ENCODE measurements at places on chromosomes 13 and 19.

- no peak for DNase-seq
These were observed 123.9 kb upstream of the VSTM2B start for GRCh38 chr19:29401712-29402421.

DNA sequence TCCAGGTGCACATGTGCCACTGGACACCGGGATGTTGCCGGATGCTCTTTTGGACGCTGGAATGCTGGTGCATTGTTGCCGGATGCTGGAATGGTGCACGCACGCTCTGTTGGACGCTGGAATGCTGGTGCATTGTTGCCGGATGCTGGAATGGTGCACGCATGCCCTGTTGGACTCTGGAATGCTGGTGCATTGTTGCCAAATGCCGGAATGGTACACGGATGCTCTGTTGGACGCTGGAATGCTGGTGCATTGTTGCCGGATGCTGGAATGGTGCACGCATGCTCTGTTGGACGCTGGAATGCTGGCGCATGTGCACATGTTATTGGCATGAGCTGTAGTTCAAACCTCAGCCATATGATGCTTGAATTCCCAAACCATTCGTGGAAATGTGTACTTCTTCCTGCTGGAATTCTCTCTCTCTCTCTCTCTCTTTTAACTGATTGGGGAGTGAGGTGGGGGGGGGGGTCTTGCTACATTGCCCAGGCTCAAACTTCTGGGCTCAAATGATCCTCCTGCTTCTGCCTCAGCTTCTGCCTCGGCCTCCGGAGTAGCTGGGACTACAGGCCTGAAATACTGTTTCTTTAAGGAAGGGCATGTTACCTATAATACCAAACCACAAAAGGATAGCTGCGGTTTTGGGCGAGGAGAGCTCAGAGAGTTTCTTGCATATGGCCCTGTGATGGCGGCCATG lies 1.2 kb upstream of the MCF2L start:
- no peak for DNase-seq

DNA sequence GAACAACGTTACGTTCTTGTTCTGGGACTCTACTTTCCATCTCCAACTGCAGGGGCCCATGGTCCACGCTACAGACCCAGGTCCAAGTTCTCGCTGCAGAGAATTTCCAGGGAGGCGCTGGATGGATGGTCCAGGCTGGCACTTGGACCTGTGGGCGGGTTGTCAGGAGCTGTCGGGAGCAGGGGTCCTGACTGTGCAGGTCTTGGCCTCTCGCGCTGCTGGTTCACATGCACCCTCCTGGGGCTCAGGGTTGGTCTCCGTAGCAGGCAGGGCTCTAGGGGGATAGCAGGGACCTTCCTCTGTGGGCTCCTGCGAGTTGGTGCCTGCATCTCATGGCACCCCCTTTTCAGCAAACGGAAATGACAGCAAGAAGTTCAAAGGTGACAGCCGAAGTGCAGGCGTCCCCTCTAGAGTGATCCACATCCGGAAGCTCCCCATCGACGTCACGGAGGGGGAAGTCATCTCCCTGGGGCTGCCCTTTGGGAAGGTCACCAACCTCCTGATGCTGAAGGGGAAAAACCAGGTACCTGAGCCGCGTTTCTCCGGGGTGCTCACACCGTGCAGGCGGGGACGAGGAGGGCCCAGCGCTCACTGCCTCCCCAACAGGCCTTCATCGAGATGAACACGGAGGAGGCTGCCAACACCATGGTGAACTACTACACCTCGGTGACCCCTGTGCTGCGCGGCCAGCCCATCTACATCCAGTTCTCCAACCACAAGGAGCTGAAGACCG lies 6.6 kb downstream of the PTBP1 start:
- no peak for DNase-seq

- no peak for DNase-seq
These were observed 23.5 kb downstream of the RHPN2 start for GRCh38 chr19:33040994-33041827.

- DNase-seq, result no peak
These were observed 11.9 kb upstream of the SULT2B1 start for GRCh38 chr19:48540110-48540509.

DNA sequence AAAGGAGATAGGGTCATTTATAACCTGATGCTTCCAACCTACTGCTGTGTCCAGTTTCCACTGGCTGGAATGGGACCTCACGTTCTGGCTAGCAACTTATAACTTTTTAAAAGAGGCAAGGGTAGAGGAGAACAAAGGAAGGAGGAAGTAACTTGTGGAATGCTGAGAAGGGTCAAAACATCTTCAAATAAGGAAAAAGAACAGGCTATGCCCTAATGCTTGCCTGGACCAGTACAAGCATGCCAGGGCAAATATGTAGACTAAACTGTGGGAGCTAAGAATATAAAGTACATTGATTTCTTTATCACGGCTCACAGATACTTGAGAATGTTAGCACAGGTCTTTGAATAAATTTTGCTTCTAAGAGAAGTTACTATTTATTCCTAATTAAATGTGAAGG lies 1.5 kb upstream of the ZNF561 start:
- no peak for DNase-seq

DNA sequence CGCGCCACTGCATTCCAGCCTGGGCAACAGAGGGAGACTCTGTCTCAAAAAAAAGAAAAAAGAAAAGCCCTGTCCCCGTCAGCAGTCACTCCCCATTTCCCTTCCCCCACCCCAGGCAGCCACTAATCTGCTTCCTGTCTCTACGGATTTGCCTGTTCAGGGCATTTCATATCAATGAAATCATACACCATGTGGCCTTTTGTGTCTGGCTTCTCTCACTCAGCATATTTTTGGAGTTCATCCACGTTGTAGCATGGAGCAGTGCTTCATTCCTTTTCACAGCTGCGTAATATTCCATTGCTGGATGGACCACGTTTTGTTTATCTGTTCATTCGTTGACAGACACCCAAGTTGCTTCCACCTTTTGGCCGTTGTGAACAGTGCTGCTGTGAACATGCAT lies 36.1 kb upstream of the KLF2 start:
- no peak for DNase-seq

DNA sequence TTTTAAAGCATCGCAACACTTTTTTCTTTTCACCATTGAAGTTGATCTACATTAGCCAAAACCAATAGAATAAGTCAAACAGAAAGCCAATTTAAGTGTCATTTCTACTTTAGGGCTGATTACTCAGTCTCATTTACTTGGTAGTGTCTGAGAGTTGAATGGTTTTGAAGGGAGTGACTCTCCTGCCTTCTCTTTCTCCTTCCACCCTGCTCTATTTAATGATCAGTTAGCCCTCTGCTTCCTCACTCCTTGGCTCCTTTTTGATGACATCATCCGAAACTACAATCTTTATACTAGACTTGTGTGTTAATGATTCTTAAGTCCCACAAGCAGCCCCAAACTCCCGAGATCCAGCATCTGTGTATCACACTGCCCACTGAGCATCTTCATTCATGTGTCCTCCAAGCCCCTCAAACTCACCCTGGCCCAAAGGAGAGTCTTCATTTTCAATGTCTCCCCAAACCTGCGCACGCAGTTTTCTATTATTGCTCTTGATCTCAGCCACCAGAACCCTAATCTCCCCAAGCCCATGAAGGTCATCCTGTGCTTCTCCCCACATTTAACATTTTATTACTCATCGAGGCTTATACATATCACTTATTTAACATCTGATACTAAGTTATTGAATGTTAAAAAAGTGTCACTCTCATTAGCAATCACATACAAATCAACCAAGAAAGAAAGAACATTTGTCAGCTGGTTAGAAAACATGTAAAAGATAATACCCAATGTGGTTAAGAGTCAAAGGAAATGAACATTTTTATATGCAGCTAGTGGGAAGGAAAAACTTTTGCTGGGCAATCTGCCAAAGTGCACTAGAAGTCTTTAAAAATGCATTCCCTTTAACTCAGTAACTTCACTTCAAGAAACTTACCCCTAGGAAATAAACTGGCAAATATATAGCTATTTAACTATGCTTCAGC lies 32.2 kb upstream of the ARGLU1 start:
- no peak for DNase-seq

DNA sequence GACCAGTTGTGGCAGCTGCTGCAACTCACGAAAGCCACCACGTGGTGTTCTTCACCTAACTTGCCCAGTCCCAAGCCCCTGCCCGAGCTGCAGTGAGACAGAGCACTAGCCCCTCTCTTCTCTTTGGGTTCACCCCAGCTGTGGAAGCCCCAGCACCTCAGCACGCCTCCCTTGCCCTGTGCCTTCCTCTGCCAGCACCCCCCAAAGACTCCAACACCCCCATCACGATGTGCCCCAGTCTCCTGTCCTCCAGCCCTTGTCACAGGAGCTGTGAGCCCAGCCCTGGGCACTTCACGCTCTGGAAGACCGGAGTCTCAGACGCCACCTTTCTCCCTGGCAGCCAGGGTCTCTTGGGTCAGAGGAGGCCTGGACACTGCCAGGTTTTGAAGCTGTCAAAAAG lies 2.2 kb upstream of the ZNF135 start:
- DNase-seq, result no peak

GRCh38 chr13:21932996-21933395 lies 262.1 kb downstream of the FGF9 start:
- no peak for DNase-seq

DNA sequence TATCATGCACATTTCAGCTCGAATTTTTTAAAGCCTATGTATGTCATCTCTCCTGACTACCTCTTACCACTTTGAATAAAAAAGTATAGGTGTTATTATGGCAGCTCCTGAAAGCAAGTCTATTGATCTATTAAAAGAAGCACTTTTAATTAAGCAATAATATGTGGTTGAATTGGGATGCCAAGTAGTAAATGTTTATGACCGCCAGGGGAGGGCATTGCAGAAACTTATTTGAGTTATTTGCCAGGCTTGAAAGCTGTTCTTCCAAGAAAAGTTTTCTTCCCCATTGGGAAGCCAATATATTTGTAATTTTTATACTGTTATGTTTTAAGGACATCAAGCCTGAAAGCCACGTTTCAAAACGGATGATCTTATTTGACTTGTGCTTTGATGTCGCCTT lies 88.1 kb upstream of the SOX21 start:
- no peak for DNase-seq

GRCh38 chr13:97390941-97391600 lies 42.9 kb upstream of the RAP2A start:
- DNase-seq, result no peak

DNA sequence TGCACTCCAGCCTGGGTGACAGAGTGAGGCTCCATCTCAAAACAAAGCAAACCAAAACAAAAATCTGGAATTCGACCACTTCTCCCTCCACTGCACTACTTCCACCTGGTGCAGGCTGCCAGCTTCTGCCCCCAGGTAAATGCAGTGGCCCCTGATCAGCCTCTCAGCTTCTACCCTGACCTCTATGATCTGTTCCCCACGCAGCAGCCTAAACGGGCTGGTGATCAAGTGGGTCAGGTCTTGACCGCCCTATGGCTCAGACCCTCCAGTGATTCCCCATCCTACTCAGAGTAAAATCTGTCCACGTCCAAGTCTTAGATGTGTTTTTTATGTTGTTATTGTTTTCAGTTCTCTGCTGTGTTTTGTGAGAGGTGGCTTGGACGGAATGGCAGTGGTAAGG lies 163.9 kb downstream of the KCTD15 start:
- no peak for DNase-seq

GRCh38 chr13:23822252-23822824 lies 66.9 kb downstream of the MIPEP start:
- DNase-seq, result no peak

- no peak for DNase-seq
These were observed 1375.4 kb downstream of the SLITRK1 start for GRCh38 chr13:82506805-82507414.

GRCh38 chr19:40165362-40165937 lies 25.8 kb upstream of the MAP3K10 start:
- DNase-seq, result peak; percentile 23

- no peak for DNase-seq
These were observed 13.4 kb upstream of the SYT5 start for GRCh38 chr19:55193481-55193880.

DNA sequence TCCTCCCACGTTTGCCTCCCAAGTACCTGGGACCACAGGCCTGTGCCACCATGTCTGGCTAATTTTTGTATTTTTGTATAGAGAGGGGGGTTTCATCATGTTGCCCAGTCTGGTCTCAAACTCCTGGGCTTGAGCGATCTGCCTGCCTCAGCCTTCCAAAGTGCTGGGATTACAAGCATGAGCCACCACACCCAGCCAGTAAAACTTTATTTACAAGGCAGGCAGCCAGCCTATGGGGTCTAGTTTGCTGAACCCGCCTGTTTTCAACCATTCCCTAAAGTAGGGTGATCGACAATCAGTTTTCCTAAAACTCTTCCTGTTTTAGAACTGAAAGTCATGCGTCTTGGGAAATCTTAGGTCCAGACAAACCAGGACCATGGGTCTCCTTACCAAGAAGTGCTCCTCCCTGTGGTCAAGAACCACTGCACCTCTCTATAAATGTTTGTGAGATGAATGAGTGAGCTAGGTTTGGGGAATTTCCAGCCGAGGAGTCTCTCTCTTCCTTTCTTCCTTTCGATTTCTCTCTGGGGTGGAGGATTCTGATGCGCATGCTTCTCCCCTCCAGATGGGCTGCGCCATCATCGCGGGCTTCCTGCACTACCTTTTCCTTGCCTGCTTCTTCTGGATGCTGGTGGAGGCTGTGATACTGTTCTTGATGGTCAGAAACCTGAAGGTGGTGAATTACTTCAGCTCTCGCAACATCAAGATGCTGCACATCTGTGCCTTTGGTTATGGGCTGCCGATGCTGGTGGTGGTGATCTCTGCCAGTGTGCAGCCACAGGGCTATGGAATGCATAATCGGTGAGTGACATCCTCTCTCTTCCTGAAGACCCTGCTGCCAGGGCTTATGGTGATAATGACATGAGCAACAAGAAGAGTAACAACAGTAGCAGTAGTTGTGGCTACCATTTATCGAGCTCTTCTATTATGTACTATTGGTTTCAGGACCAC lies 38.7 kb downstream of the ADGRE1 start:
- DNase-seq, result no peak

DNA sequence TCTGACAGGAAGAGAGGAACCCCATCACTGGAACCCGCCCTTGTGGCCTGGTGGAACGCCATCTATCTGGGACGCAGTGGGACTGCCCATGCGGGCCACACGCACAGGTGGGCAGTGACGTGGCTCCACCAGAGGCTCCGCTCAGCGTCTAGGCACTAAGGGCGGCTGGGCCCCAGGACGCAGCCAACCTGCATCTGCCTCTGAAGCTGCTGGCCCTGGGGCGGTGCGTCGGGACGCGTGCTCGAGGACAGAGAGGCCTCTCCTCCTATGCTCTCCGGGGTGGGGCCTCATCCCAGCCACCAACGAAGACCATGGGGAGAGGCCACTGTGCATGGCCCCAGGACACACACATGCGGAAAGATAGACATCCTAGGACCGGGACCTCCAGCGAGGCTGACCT lies 18.1 kb downstream of the IZUMO4 start:
- DNase-seq, result no peak

- DNase-seq, result no peak
These were observed 540.6 kb upstream of the MIR17HG start for GRCh38 chr13:90806892-90807291.

DNA sequence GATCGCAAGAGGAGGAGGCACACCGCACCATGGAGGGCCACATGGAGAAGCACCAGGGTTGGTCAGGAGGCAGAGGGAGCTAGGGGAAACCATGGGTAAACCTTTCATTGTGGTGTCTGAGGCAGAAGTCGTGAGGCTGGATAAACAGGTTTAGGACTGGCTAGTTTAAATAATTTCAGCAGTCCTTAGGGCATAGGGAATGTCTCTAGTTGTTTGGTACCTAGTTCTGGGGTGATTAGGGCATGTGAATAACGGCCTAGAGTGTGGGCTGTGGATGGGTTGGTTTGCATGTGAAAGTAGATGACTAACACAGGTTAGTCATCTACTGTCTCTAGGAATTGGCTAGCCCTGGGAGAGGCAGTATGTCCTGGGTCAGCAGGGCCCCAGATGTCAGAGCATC lies 102.3 kb downstream of the STOML3 start:
- no peak for DNase-seq

- DNase-seq, result no peak
These were observed 14.6 kb downstream of the GSX1 start for GRCh38 chr13:27806744-27807387.
